NCI-H446 treated with DMSO at 0.1 percent for 48 hours (cell line): ENCODE measurements at places on chromosomes 11 and 22.

- DNase-seq, result peak; percentile 98
These were observed 85.8 kb downstream of the FANCF start for GRCh38 chr11:22539821-22540256.

GRCh38 chr22:25966448-25966913 is 202.8 kb upstream of the SEZ6L start:
- DNase-seq, result no peak

DNA sequence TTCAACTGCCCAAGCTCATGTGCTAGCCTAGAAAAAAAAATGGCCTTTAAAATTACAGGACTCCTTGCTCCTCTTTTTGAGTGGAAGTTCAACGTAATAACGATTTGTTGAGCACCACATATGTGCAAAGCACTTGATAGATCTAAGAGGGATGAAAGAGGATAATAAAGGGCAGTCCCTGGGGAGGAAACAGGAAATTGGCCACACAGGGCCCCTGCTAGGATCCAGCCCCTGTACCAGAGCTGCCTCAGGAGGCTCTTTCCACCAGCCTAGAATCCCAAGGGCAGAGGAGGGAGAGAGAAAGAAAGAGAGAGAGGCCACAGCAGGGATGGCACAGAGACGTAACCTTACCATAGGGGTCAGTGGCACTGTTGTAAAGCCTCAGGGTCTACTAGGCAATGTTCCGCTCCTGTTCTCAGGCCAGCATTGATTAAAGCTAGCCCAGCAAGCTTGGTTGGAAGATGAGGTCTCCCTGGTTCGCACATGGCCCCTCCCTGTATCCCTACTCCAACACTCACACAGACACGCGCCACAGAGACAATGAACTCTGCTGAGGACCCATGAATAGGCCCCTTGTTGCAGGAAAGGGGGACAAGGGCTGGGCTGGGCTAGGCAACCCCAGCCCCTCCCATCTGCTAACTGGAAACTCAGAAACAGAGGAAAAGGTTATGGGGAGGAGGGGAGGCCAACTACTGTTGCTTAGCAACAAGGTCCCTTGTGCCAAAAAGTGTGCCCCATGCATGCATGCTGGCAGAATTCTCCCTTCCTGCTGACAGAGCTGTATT is at the start of gene TMPRSS5:
Gene TMPRSS5, minus strand, starts transcription at position 438 of the 785 bp plus-strand sequence. Its CDS starts 84 bp downstream, at position 354.
- no peak for DNase-seq

GRCh38 chr11:57434640-57435546 is 8.0 kb upstream of the SLC43A3 start:
- DNase-seq, result no peak

DNA sequence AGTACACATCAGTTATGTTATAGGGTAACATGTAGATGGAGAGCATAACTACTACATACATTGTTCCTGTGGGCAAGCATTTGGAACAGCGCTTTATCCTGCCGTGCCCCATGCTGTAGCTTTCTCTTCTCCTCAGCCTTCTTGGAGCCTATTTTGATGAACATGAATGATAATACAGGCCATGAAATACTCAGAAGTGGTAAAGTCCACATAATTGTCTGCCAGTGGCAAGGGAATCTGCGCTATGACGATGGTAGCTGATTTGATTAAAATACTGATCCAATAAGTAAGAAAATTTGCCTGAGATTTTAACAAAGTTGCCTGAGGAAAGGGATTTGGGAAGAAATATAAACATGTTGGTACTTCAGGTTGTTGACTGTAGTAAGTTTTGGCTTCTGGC is 23.3 kb downstream of the ALKBH3 start:
- DNase-seq, result no peak

- no peak for DNase-seq
These were observed 14.7 kb upstream of the APLP2 start for GRCh38 chr11:130054966-130055365.

DNA sequence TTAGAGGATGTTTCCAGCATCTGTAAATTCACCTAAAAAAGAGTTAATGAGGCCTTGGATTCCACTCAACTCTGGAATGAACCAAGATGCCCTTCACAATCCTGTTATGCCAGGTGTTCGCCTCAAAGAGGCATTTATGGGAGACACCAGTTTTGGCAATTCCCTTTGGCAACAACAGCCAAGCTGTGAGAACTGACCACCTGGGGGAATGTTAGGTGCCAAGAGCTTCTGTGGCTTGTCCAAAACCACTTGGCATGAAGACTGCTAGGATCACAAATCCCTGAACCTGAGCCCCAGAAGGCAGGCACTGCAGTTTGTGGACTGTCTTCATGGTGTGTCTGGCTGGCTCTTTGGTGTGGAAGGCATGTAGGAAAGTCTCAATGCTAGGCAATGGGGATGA is 164.4 kb upstream of the BDNF start:
- peak; percentile 94 for DNase-seq

DNA sequence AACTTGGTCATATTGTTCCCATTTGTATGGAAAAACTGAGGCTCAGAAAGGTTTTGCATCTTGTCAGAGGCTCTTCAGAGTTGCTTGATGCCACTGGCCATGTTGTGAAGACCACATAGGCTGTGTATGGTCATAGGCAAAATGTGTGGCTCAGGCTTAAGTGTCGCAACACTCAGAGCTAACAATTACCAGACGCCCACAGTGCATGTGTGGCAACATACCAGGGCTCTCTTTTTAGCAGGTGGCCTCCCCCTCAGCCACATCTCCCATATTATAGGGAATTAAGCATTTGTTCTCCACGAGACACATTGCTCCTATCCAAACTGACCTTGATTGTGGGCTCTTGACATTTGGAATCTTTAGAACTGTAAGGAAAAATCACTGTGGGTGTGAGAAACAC is 802.5 kb downstream of the DLG2 start:
- no peak for DNase-seq

GRCh38 chr11:35321532-35322317 is 97.6 kb downstream of the SLC1A2 start:
- peak; percentile 83 for DNase-seq

DNA sequence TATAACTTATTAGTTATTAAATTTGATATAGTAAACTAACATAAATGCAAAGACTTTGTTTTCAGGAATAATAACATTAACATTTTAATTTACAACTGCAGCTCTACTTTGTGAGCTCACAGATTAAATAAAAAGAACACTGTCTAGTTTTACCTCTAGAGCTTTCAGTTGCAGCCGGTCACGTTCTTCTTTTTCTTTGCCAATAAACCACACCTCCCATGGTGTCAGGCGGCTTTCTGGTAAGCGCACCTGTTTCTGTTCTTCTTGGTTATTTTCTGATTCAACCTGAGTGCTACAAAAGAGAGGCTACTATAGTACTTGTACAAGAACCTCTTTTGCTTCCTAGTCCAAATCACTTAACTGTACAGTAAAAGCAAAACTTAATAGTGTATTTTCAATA is 5.8 kb downstream of the CCDC34 start:
- no peak for DNase-seq

DNA sequence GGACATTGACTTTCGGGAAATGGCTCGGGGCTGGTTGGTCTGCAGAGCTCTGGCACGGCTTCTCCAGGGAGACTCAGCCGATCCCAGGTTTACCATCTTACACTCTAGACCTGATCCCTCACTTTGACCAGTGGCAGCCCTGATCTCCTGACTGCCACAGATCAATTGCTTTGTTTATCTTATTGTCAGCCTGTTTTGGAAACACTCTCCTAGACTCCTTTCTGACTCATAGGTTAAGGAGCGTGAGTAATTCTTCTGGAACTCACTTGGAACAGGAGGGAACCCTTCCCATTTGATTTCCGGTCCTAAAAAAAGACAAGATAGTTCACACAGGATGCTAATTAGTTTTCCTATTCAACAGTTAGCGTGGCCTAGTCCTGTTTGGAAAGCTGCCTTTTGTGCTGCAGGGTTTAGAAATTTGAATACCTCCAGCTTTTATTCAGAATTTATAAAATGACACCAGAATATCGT is 16.0 kb upstream of the BMAL1 start:
- no peak for DNase-seq

GRCh38 chr11:45041596-45041995 is 90.9 kb upstream of the TP53I11 start:
- DNase-seq, result peak; percentile 99

DNA sequence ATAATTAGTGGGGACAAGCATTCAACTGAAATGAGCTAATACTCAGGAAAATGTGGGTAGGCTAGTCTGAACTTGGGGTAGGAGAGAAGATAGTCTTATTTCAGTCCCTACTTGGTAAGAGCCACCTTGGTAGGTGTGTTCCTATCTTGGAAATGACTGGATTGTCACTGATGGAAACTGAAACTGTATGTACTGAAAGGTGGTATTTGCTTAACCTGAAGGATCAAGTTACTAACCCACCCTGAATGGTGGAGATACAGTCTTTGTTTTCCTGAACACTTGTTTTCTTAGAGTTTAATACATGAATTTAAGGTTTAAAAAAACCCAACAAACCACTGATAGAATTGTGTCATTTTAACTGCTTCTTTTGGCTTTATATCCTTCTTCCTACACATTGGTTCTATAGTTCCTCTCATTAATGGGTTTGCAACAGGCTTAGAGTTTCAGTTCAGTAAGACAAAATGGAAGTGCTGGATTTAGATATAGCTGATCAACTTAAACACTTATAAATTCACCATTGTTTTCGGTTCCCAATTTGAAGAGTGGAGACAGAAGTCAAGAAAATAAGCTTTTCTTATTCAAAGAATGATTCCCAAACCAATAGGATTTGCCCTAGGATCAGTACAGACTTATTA is 4.2 kb downstream of the FAR1 start:
- no peak for DNase-seq

- no peak for DNase-seq
These were observed 87.0 kb downstream of the CSNK2A3 start for GRCh38 chr11:11265994-11266606.

DNA sequence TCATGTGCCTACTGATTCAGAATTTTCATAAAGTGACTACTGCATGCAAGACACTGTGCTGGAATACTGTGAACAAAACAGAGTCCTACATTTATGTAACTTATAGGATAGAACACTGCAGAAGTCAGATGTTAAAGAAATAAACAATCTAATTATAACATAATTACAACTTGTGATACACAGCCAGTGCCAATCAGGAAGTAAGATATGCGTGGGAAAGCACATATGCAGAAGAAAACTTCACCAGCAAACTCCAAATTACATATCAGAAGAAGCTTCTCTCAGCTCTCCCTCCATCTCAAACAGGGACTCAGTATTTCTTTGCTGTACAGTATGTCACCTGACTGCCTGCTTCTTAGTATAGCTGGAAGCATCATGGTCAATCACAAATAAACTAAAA is 37.4 kb downstream of the PAK1 start:
- no peak for DNase-seq

- DNase-seq, result no peak
These were observed 32.0 kb upstream of the TH start for GRCh38 chr11:2203440-2204259.

GRCh38 chr11:109040303-109040702 is 375.4 kb downstream of the DDX10 start:
- no peak for DNase-seq

GRCh38 chr11:34840736-34841386 is 75.3 kb downstream of the APIP start:
- DNase-seq, result no peak

GRCh38 chr22:35600476-35600875 is 16.7 kb downstream of the MB start:
- DNase-seq, result no peak

DNA sequence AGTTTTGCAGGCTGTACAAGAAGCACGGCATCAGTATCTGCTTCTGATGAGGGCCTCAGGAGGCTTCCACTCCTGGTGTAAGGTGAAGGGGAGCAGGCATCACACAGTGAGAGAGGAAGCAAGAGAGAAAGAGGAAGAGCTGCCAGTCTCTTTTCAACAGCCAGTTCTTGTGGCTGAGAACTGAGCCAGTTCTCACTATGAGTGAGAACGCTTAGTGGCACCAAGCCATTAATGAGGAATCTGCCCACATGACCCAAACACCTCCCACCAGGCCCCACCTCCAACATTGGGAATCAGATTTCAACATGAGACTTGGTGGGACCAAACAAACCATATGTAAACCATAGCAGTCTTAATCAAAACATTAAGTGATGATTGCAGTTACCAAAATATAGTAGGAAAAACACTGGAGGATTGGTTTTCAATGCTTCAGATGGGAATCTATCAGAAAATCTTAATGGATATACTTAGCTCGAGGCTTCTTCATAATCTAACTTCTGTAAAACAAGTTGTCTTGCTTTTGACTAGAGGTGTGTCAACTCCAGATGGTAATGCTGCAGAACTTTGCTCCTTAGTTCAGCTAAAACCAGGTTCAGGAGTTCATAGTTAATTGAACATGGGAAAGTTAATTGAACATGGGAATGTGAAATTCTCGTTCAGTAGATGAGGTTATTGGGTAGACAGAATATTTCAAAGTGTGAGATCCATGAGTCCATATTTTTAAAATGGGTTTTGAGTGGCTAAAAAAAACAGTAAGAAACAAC is 12.2 kb downstream of the FAR1 start:
- DNase-seq, result no peak

- DNase-seq, result no peak
These were observed 322.9 kb upstream of the B3GAT1 start for GRCh38 chr11:134734894-134735293.
